NCI-H774 (cell line): ENCODE measurements at places on chromosomes 11 and 22.

DNA sequence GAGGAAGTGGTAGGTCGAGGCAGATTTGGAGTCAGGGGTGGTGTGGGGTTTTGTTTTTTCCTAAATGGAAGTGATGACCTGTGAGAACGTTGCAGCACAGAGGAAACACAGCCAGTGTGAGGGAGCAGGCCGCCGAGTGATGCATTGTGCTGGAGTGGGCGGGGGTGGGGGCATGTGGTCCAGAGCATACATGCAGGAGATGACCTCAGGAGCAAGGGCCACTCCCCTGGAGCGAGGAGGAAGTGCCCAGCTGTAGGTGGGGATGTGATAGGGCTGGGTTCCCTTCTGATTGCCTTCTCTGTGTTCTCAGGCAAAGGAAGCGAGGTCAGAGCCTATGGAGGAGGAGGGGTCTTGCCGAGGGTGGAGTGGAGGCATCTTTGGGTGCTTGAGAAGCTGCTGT lies 81.4 kb downstream of the PPP6R3 start:
- no peak for DNase-seq

DNA sequence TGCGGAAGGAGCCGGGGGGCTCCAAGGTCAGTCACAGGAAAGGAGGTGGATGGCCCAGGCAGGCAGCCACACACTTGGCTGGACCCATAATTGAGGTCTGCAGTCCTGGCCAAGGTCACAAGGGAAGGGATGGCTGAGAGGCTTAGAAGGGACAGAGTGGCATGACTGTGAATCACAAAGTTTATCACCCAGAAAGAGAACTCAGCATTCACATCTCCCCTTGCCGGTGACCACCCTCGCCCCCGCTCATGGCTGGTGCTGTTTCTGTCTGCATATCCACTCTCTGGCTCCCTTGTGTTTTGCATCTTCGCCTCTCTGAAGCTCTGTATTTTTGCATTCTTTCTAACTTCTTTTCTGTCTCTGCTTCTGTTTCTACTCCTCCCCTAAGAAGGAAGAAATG lies 117.5 kb downstream of the FEZ1 start:
- no peak for DNase-seq

GRCh38 chr22:22033803-22034468 lies 51.3 kb upstream of the TOP3B start:
- DNase-seq, result no peak

GRCh38 chr11:118625036-118625690 lies 17.7 kb downstream of the PHLDB1 start:
- DNase-seq, result no peak

GRCh38 chr11:60835534-60835846 lies 6.4 kb upstream of the CCDC86 start:
- DNase-seq, result no peak

GRCh38 chr11:32307471-32307870 lies 127.9 kb downstream of the WT1 start:
- DNase-seq, result no peak

DNA sequence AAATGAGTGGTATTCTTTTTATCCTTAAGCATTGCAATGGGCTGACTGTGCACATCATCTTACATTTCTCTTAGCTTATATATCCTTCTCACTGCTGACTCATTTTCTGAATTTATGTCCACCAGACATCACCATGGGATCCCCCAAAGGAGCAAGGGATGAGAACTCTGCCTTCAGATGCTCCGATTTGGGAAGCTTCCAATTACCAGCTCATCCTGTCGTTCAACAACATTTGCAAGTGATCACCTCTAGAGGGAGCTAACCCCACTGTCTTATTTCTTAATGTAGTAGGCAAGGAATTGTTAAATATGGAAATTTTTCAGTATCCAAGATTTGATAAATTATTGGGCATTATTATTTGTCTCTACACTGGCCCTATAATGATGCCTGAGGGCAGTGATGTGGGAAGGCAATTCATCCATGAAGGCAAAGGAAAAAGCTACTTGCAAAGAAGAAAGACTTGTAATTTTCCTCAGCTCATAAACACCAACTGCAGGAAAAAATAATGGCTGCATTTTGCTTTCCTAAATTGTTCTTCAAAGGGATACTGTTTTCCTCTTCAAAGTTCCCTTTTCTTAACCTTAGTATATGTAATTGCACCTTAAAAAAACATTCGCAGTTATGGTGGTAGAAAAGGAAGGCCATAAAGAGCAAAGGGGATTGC lies 102.4 kb upstream of the FSHB start:
- no peak for DNase-seq
